ENCODE measurements at places on chromosomes 4 and X.
A peak's percentile ranks its signal among the peaks of the same experiment; 100 is the strongest.

GRCh38 chrX:46649421-46650260, 76.1 kb downstream of the CHST7 start:
- DNase-seq = no peak

DNA sequence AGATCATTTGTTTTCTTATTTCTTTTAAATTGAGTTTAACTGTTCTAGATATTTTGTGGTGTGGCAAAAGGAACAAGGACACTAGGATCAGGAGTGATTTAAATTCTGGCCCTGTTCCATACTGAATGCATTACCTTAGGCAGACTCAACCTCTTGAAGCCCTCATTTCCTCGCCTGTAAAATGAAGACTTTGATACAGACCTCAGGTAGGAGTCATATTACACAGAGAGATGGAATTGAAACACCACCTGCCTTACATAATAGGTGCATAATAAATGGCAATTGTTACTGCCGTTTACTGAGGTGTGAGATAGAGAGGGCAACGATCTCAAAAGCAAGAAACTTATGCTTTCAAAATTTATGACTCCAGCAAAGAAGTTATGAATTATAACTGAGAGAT, 28.2 kb upstream of the RASSF6 start:
- no peak for DNase-seq

DNA sequence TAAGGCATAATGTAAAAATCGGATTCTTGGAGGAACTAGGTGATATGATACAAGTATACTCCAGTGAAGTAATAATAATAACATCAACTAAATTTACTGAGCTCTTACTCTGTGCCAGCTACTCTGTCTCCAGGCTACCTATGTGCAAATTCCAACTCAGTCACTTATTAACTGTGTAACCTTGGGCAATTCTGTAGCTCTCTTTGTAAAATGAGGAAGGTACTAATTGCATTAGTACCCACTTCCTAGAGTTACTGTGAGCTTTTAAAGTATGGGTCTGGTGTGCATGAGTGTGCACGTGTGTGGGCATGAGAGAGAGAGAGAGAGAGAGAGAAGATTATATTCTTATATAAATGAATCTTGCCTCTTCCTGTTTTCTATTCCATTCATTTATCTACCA, 169.9 kb downstream of the KCNIP4 start:
- DNase-seq = no peak

DNA sequence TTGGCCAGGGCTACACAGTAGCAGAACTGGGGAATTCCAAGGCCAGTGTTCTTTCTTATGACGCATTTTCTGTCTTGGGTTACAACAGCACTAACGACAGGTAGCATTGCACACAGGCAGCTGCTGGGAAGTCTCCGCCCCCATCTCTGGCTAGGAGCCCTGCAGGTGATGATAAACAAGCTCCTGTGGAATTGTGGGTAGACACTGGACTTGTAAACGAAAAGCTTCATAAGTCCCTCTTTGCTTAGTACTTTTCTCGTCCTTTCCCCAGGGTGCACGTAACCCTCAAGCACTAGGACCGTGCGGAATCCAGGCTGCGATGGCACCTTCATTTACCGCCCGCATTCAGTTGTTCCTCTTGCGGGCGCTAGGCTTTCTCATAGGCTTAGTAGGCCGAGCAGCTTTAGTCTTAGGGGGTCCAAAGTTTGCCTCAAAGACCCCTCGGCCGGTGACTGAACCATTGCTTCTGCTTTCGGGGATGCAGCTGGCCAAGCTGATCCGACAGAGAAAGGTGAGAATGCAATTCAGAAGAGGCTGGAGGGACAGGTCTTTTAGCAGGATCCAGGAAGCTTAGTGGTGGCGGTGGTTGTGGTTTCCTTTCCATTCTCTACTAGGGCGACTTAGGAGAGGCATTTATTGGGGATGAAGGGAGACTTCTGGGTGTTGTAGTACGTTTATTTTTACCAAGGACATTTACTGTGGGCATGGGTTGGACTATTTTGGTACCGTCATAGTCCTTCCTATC, at the start of gene FAAH2:
FAAH2 (plus strand) TSS at position 200 of the 745 bp plus-strand sequence; CDS start at position 320, 120 bp downstream.
- peak; percentile 31 for DNase-seq
